ENCODE measurements at places on chromosomes 7 and 10. TPM values are rescaled to one million over a fixed set of nuclear protein-coding genes. Genes with fewer than 3 reads are reported as not detected.

ZP3 gene
- 1.6 TPM for total RNA-seq

LMOD2 gene
- not detected for total RNA-seq

SMO gene
- total RNA-seq = 8.7 TPM

VIPR2 gene
- 29.5 TPM for total RNA-seq

FBXO24 gene
- not detected for total RNA-seq

GDF10 gene
- 2.4 TPM for total RNA-seq

GIMAP2 gene
- total RNA-seq = 18.0 TPM

RAB18 gene
- total RNA-seq = 35.5 TPM

ANKRD30A gene
- total RNA-seq = not detected

ZNF479 gene
- not detected for total RNA-seq

PDE6C gene
- total RNA-seq = not detected

H2BK1 gene
- total RNA-seq = not detected

SAP25 gene
- total RNA-seq = 0.81 TPM

CXCL12 gene
- 169 TPM for total RNA-seq

RAMP3 gene
- 76.5 TPM for total RNA-seq

TBC1D12 gene
- total RNA-seq = 26.7 TPM

NUTM2D gene
- total RNA-seq = 2.0 TPM

CFTR gene
- 0.68 TPM for total RNA-seq

ZNF736 gene
- 17.1 TPM for total RNA-seq

CYREN gene
- 37.6 TPM for total RNA-seq

ATRNL1 gene
- 24.6 TPM for total RNA-seq

CYP26C1 gene
- 0.35 TPM for total RNA-seq

ANKRD61 gene
- total RNA-seq = not detected

SPDYE3 gene
- not detected for total RNA-seq

SORCS3 gene
- total RNA-seq = not detected

IL2RA gene
- total RNA-seq = 21.0 TPM

MEST gene
- total RNA-seq = 5.0 TPM

EBF3 gene
- total RNA-seq = 3.6 TPM

TYW1B gene
- 1.1 TPM for total RNA-seq

ADARB2 gene
- total RNA-seq = 3.1 TPM

LIPJ gene
- 0.27 TPM for total RNA-seq

ACTR3C gene
- 6.4 TPM for total RNA-seq

CALD1 gene
- 912 TPM for total RNA-seq

ITGA8 gene
- 1,137 TPM for total RNA-seq

C10orf53 gene
- total RNA-seq = not detected

RBP3 gene
- total RNA-seq = not detected

EPO gene
- not detected for total RNA-seq

LRMDA gene
- total RNA-seq = 36.6 TPM

TCAF2 gene
- 2.2 TPM for total RNA-seq

NUTM2E gene
- total RNA-seq = not detected

SEMA3A gene
- total RNA-seq = 1.1 TPM

NACAD gene
- 11.1 TPM for total RNA-seq

AGBL3 gene
- 0.54 TPM for total RNA-seq

FUOM gene
- total RNA-seq = 26.1 TPM

ZEB1 gene
- 179 TPM for total RNA-seq

OTUD1 gene
- total RNA-seq = 17.3 TPM

LRCH4 gene
- total RNA-seq = 131 TPM

IFIT1B gene
- not detected for total RNA-seq

C10orf90 gene
- not detected for total RNA-seq
